ENCODE measurements at places on chromosomes 4 and X.

DNA sequence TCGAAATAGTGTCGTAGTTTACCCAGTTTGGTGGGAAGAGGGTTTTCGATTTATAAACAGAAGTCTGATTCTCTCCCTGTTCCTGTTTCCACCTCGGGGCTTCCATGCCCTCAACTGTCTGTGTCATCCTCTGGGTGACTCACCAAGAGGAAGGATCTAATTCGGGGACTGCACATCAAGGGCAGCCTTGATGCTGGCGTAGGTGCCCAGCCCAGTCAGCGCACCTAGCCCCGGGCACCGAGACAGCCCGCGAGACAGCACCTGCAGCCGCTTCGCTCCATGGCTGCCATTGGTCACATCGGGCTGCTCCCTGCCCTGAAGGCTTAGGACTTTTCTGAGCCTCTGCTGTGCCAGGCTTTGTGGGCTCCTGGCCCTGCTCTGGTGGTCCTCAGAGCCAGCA, 7.7 kb downstream of the ABCD1 start:
- no peak for DNase-seq

GRCh38 chr4:5054532-5054931, 3.3 kb downstream of the STK32B start:
- no peak for DNase-seq

GRCh38 chr4:148173397-148174017, 268.7 kb downstream of the NR3C2 start:
- no peak for DNase-seq

DNA sequence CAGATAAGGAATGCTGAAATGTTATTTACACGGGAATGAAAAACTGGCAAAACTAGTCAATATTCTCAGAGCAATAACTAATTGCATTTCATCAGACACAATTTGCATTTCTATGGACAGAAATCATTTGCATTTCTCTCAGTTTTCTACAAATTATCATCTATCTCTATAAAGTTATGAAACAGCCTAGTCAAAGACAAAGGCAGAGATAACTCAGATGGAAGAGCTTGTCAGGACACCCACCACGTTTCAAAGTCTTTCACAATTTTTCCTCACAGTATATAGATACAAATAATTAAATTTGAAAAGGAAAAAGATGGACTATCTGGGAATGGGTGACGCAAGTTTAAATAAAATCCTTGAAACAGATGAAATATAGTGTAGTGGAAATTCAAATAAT, 230.8 kb downstream of the GASK1B start:
- no peak for DNase-seq

DNA sequence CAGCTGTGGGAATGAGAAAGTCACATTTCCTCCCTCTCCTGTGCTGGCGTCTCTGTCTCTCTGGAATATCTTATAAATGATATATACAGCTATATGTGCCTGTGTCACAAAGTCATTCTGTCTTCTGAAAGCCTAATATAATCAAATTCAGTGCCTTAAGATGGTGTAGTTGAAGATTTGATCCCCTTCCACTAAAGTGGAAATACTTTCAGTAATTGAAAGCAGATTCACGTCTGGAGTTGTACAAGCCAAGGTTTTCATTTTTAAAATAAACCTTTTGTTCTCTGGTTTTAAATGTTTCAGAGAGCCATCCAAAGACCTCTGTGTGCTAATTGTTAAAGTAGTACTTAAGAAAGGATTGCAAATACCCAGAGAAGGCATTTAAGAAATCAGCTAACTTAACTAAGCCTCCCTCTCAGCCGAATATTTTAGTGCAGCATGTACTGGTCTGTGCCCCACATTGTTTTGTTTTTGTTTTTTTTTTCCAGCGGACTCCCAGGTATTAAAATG, 206.8 kb downstream of the TENM3 start:
- DNase-seq: no peak

Measured in hippocampal formation (tissue), 2 donors.